CD4-positive, alpha-beta T cell treated with Interferon alpha-2 for 1 hour (primary cell): ENCODE measurements at places on chromosomes 5 and 9.

- no peak for DNase-seq
Observed at GRCh38 chr9:114558027-114558675, 29.4 kb upstream of the ATP6V1G1 start.

- no peak for DNase-seq
Observed at GRCh38 chr9:93522736-93523135, 53.6 kb upstream of the PHF2 start.

DNA sequence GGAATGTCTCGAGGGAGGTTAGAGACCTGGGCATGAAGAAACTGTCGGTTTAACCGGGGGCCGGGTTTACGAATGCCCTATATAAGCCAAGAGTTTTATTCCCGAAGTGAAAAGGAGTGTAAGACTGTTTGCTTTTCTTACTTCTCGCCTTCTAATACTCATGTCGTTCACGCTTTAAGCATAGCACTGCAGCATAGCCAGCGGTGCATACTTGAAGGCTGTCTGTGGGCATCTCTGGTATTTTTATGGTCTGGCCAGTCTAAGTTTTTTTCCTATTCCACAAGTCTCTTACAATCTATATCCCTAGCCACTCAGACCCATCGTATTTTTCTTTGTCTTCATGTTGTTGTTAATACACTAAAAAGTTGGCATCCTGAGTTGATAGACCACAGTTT lies 1.2 kb downstream of the UHRF2 start:
- no peak for DNase-seq

DNA sequence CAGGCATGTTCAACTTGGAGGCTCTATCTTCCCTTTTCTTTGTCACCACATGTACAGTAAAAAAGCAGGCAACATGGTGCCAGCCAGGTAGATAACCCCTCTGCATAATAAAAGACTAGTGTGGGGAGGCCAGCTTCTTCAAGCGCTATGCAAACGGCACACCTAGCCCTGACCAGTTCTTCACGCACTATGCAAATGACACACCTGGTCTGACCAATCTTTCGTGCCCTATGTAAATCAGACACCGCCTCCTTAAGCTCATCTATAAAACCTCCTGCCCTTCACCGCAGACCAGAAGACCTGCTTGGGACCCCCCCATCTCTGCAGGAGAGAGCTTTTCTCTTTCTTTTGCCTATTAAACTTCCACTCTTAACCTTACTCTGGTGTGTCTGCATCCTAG lies 28.1 kb upstream of the UGCG start:
- no peak for DNase-seq

DNA sequence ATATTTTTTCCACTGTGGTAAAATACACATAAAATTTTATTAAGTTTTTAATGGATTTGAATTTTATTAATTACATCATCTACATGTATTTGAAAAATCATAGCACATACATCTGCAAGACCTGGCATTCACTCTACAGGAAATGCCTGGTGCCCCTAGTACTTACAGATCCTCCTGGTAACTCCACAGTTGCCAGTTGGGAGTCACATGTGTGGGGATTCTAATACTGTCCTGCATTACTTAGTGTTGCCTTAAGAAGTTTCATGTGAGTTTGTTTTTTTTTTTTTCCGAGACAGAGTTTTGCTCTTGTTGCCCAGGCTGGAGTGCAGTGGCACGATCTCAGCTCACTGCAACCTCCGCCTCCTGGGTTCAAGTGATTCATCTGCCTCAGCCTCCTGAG lies 18.1 kb downstream of the KDM3B start:
- no peak for DNase-seq

DNA sequence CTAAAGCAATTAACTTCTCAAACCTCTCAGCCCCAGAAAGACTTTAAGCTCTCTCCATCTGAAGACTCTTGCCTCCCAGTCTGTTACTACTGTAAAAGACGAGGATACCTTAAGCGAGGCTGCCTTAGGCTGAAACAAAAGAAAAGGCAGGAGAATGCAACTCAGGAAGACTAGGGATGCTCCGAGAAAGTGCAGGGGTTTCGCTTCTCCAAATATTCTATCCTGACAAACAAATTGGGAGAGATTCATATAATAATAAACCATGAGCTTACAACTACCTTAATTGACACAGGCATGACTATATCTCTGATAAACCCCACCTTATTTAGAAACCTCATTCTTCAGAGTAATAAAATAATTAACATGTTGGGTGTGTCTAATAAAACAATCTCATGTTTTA lies 4.9 kb upstream of the UGT3A1 start:
- DNase-seq: no peak

DNA sequence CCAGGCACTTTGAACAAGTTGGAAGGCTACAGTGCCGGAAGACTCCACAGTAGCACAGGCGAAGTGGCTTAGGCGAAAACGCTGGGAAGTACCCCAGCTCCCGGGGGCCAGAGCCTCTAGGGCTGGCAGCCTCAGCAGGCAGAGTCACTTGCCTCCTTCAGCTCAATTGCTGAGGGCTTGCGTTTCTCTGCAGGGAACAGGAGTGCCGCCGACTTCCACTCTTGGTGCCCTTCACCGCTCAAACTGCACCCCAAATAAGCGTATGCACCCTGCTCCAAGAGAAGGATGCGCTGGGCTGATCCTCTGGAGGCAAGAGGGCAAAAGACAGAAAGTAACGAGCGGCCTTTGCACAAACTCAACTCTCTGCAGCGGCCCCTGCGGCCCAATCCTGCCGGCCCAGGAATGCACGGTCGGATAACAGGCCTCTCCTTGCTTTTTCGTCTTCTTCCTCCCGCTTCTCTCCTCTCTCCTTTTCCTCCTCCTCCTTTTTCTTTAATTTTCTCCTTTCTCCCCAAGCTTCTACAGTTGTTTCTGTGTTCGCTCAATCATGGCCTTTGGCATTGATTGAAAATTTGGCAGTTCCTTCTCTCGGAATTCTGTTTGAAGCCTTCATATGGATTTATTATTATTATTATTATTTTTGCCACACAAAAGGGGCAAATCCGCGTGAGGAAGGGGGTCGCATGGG lies 1.1 kb upstream of the S1PR3 start:
- no peak for DNase-seq

DNA sequence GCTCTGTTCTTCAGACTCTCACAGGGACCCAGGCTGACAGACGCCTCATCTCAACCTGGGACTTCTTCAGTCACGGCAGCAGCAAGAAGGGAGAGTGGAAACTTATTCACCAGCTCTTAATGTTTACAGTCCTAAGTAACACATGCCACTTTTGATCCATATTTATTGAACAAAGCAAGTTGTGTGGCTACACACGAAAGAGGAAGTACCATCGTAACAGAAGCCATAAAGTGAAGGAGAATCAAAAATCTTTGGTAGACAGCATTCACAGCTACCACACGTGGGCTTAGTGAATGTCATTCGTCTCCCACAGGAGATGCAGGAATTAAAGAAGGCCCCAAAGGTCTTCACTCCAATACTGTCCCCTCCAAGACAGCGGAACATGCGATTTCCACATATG lies 582.6 kb downstream of the CETN3 start:
- no peak for DNase-seq

DNA sequence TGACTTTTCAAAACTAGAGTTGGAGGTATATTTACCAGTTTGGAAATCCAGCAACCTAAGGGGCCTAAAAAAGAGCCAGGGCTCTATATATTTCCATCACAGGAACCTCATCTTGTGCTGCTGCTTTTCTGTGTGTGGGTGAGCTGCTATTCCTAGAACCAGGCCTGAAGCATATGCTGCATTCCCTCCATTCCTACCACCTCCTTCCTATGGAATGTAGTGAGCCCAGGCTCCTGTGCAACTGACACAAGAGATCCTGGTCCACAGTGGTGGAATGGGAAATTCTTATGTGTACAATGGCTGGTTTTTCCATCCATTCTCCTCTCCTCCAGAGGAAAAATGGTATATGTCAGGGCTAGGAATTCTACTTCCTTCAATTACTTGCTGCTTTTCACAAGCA lies 39.1 kb downstream of the SPEF2 start:
- no peak for DNase-seq

DNA sequence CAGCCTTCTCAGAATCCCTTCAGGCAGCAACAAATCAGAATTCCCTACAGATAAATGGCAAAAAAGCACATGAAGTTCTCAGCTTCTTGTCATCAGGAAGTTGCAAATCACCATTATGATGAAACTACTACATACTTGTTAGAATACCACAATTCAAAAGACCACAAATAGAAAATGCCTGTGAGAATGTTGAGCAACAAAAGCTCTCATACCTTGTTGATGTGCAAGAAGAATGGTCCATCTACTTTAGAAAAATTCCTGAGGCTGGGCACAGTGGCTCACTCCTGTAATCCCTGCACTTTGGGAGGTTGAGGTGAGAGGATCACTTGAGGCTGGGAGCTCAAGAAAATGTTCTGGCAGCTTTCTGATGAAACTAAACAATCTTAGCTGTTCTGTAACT lies 278.1 kb downstream of the ICE1 start:
- DNase-seq: no peak

- DNase-seq: no peak
Observed at GRCh38 chr5:73996151-73996755, 370.3 kb downstream of the ARHGEF28 start.

DNA sequence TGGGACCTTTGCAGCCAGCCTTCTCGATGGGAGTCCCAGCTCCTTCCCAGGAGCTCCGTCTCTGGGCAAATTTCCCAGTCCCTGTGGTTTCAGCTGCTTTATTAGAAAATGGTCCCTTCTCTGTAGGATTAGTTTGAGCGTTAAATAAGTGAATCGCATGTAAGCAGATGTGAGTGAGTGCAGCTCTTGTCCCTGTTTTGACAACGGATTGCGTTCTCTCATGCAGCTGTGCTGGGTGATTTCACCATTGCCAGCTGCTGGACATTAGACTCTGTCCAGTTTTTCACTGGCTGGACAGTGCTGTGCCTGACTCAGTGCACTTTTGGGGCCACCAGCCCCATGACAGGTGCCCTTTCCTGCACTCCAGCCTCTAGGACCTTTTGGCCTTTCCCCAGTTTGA lies 11.6 kb upstream of the CEL start:
- no peak for DNase-seq

DNA sequence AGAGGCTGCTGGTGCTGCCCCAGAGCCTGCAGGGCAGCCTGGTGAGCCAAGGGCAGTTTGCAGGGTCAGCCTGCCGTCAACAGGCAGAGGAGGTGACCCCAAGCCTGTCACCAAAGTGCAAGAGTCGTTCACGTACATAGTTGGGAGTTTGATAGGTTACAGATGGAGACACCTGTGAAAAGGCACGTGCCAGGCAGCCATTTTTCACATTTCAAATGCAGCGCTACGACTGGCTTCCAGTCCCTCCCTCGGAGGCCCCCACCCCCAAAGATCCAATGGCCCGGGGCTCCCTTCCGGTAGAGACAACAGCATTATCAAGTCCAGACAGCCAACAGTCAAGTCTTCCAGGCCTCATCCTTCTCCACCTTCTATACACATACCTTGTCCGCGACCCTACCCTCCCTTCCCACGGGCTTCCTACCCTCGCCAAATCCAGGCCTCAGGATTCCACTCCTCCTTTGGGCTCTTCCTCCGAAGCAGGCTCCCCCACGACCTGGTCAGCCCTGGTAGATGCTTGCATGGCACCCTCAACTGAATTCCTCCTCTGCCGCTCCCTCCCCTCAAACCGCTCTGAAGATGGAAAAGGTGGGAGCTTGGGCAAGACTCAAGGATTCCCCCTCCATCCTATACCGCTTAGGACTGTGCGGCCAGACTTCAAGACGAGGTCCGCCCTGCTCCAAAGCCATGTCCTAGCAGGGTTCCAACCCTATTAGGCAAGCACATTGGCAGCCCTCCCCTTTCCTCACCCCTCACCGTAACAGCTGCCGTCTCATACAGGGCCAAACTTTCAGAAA lies 13.2 kb downstream of the HNRNPH1 start:
- no peak for DNase-seq

DNA sequence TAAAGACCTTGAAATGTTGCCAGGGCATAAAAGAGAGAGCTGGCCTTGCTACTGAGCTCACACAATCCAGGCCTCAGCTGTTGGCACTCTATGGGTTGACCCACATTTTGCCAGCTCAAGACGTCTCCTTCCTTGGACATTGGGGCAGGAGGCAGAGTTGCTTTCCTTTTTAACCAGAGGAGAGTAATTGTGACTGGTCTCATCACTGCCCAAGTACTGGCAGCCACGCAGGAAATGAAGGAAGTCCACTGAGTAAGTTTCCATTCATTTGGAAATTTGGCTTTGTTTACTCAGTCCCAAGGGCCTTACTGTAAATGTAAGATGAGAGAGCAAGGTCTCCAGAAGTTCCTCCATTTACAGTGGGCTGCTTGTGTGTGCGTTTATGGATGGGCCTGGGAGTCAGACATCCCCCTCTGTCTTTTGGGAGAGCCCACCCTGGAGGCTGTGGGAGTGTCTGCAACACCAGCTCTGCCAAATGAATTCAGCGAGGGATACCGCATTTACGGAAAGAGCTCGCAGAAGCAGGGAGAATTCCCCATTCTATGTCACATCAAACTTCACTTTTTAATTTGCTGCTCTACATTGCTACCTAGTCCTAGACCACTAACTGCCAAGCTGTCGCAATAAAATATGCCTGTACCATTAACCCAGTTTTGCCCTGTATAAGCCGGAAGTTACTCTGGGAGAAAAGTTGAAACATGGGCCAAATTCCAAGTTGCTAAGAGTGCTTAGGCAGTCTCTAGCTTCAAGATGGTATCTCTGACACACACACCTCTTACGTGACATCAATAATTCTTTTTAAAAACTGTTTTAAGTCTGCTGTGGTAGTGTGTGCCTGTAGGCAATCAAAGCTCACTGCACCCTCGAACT lies 24.5 kb upstream of the PDZD2 start:
- DNase-seq: no peak

- no peak for DNase-seq
Observed at GRCh38 chr5:142134331-142135010, 25.9 kb downstream of the NDFIP1 start.

DNA sequence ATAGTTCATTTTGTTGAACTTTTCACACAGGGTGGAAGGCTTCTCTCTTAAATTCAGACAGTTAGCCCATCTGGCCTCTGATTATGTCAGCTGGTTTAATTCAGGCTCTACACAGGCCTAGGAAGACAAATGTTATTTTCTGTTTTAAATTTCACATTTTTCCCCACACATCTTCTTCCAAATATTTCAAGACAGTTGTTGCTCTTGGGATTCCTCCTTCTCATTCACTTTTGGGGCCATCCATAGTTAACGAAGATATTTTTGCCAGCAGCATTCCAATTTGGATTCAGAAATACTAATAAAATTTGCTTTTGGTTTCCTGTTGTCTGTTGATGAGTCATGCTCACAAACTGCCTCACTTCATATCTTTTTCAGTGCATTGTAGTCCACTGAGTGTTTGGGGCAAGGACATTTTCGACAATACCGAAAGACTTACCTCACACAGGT lies 475.4 kb downstream of the DMAC1 start:
- no peak for DNase-seq

- DNase-seq: peak; percentile 51
Observed at GRCh38 chr9:134065612-134066419, 2.0 kb downstream of the BRD3 start.
